ENCODE measurements at places on chromosomes 5 and 9.

DNA sequence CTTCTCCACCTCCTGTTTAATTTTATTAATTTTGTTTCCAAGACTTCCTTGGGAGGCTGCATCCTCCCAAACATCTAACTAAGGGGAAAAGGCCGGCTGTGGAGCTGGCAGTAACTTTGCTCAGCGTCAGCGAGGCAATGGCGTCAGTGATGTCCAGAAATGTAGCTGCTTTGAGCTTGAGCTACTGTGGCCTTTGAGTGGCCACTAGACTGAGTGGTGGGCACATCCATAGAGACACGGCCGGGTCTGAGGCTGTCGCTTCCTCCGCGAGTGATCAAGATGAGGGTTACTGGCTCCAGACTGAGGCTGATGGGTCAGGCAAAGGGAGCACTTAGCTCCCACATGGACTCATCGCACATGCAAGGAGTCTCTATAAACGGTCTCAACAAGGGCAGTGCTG is 277.0 kb downstream of the HSPA4 start:
- no peak for DNase-seq

- no peak for DNase-seq
These were observed 42.5 kb upstream of the MYOT start for GRCh38 chr5:137825165-137825564.

GRCh38 chr9:91920630-91921350 is 29.2 kb downstream of the ROR2 start:
- DNase-seq: no peak

DNA sequence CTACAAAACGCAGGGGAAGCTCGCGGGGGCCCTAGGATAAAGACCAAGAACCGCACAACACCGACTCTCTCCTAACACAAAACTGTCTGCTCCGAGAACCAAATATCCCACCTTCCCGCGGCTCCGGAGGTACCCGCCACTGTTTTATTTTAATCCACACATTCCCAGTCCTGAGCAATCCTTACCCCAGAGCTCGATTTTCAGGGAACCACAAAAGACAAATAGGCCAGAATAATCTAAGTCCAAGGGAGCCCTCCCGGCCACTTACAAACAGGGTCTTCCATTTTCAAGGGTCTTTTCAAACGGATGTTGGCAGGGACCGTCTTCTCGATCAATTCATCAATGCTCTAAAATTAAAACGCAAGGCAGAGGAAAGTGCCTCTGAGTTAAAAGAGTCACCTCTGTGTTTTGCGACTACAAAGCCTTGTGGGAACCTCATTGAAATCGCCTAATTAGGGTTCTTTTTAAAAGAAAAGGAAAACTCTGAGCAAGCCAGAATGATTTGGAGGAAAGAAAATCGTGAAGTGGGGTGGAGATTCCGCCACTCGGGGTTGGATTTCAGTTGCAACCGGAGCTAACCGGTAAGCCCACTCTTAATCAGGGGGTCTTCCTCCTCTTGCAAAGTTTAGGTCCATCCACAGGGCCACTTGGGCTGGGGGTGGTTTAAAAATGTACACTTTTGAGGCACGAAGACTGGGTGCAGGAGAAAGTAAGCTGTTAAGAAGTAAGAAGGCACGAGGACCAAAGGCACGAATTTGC is 1.0 kb downstream of the GLDC start:
- no peak for DNase-seq

GRCh38 chr9:6811436-6811835 is 53.7 kb downstream of the KDM4C start:
- DNase-seq: no peak

GRCh38 chr5:154403234-154403633 is 42.6 kb upstream of the SAP30L start:
- DNase-seq: no peak

GRCh38 chr5:151672516-151672915 is 14.2 kb downstream of the SPARC start:
- DNase-seq: no peak

DNA sequence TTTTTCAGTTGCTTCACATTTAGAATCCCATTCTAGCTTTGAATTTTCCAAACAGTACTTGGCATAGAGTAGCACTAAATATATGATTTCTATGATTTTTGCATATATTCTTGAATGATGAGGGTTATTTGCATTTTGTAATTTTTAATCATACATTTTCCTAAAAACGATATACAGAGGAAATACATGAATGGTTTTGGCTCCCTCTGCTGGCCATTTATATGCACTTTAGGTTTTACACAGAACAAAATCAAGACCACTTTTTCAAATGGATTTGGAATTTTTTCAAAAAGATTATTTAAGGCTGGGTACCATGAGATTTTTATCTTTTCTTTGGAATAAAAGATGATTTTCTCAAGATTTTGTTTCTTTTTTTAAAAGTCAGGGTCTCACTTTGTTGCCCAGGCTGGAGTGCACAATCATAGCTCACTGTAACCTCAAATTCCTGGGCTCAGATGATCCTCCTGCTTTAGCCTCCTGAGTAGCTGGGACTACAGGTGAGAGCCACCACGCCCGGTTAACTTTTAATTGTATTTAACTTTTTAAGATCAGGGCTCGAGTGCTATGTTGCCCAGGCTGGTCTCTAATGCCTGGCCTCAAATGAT is 16.7 kb upstream of the COMMD10 start:
- DNase-seq: no peak

DNA sequence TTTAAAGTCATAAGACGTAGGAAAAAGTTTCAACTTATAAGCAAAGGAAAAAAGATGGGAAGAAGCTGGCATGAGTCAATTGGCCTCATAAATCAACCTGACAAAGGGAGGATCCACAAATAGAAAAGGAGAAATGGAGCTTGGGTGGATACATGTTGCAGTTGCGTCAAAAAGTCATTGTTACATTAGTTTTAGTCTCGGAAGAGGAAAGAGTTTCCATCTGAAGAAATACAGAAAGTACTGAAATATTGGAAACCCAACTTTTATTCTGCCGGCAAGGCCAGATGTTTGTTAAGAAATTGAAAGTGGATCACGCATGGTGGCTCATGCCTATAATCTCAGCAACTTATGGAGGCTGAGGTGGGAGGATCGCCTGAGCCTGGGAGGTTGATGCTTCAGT is 11.3 kb upstream of the TIMD4 start:
- no peak for DNase-seq

GRCh38 chr9:137372693-137373610 is 50.0 kb downstream of the EXD3 start:
- no peak for DNase-seq

- DNase-seq: no peak
These were observed 2.0 kb upstream of the REEP5 start for GRCh38 chr5:112923988-112924387.

DNA sequence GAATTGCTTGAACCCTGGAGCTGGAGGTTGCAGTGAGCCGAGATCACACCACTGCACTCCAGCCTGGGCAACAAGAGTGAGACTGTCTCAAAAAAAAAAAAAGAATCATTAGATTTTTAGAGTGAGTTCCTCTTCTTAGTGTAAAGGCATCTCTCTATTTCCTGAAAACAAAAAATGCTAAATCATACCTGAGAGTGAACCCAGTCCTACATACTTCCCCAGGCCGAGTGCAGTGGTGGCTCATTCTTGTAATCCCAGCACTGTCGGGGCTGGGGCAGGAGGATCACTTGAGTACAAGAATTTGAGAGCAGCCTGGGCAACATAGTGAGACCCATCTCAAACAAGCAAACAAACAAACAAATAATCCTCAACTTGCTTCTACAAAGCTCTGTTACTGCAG is 38.2 kb upstream of the LPAR1 start:
- no peak for DNase-seq

DNA sequence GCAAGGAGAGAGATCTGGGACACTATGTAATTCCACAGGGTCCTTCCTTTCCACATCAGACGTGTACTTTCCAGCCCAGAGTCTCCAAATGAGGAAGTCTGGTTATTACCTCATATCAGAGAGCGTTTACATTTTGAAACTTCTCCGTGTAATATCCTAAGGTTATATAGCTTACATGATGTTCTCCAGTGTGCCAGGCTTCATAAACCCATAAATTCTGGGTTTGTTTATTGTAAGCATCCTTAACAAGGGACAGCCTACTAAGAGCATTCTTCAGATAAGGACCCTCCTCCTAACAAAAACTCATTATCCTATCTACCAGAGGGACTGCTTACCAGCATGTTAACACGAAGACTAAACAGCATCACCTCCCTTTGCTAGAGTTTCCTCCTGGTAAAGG is 17.9 kb downstream of the SRFBP1 start:
- DNase-seq: no peak

Data from activated T-helper 1 cell treated with anti-CD3 and anti-CD28 coated beads, Interleukin-2, amount 50 U/mL, for 16 hours (primary cell).